Activated naive CD4-positive, alpha-beta T cell treated with anti-CD3 and anti-CD28 coated beads for 36 hours (primary cell): ENCODE measurements at places on chromosomes 5 and 9.

DNA sequence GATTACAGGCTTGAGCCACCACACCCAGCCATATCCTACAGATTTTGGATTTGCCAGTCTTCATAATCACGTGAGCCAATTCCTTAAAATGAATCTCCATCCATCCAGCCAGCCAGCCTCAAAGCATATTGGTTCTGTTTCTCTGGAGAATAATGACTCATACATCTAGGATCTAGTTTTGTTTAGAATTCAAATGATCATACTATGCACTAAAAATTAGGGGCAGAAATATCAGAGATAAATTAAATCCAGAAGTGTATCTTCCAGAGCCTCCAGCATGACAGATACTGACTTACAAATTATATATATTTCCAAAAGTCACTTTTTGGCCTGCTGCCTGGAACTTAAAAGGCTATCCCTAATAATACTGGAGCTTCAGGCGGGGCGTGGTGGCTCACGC lies 119.1 kb upstream of the NR5A1 start:
- no peak for DNase-seq

GRCh38 chr9:114725930-114726329 lies 43.9 kb upstream of the TEX48 start:
- DNase-seq: no peak

DNA sequence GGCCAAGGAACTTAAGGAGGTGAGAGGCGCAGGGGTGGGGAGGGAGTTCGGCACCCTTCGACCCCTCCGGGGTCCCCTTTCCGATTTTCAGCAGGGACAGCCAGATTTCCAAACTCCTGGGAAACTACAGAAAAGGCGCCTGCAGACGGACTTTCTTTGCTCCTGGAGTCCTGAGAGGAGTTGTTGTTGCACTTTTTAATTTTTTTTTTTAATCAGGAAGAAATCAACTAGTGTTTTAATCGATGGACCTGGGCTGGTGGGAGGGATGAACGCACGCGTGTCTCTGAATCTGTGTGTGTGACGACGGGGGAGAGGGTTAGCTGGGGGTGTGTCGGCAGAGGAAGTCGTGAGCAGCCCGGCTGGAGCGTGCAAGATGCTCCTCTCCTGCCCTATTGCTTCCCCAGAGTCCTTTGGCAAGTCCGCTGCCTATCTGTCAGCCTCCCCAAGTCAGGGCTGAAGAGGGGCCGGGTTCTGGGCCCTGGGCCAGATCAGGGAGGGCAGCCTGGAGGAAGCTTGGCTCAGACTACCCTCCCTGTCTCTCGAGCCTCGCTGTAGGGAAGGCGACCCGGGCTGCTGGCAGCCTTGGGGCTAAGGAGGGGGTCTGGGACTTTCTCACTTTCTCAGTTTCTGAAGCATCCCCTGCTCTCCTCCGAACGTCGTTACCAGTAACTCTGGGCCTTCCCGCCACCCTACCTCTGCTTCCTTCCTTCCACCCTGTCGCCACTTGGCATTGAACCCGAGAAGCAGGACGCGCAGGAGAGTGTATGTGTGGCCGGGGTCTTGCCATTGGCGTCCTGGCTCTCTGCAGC lies 731 bp downstream of the PRR16 start:
- peak; percentile 7 for DNase-seq

- DNase-seq: no peak
Observed at GRCh38 chr5:20113931-20114330, 125.9 kb upstream of the CDH18 start.

DNA sequence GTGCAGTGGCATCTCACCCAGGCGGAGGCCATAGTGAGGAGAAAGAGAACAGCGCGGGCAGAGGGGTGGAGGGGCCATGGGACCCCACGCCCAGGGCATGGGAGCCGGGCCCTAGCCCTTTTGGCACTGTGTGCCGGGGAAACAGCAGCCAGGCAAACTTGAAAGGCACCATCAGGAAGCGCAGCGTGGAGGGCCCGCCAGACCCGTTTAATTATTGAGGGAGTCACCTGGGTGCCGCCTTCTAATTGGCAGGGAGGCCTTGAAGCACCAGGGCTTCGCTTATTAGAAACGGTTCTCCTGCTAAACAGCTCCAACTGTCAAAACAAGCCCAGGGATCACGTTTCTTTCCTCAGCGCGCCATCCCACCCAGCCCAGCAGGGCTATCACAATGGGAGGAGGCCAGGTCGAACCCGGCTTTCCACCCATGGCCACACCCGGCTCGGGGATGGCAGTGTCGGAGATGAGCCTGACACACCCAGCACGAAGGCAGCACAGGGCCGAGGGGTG lies 104.6 kb upstream of the SARDH start:
- no peak for DNase-seq

DNA sequence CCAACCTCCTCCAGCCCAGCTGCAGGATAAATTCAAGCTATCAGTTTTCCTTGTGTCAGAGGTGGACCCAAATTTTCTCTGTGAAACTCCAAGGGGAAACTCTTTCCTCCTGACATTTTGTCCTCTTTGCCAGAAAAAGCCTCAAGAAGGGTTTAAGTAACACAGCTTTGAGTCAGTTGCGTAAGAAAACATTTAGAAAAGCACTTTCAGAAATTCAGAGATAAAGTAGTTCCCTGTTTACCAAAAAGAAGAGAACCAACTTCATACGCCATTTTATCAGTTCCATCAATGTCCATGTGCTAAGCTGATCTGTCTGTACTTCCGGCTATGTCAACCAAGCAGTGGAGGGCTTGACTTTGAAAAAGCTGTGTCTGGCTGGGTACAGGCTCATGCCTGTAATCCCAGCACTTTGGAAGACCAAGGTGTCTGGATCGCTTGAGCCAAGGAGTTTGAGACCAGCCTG lies 19.9 kb upstream of the SUSD1 start:
- no peak for DNase-seq

DNA sequence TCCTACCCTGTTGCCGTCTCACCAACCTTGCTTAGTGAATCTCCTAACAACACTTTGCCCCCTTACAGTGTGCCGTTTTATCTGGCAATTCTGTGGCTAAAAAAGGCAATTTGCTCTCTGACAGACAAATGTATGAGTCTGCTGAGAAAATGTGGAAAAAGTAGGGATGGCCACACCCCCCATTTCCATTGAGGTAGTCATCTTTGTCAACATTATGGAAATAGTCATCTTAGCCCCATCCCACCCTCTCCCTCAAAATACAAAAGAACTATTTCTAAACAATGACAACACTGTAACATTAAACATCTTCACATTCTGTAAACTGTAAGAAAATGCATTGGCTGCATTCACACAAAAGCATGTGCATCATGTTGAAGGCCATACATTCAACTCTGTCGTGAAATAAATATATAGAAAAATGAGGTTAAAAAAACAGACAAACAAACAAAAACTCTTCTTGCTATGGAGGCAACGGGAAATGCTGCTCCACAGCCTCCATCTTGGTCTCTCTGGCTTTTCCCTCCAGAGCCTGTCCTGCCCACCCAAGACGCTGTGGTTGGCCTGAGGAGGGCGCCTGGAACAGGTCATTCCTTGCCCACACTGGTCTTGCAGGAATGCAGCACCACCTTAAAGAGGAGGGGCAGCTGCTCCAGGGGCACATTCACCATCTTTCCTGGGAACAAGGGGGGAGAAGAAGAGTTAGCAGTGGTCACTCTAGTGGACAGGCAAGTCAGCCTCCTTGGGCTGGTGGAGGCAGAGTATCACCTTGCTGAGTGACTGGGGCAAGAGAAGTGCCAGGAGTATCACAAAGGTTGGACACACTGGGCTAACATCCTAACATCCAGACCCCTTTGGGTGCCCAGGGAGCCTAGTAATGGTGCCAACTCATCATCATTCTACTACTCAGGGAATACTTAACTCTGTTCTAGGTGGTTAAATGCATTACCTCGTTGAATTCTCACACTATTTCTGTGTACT lies 15.2 kb upstream of the NR5A1 start:
- no peak for DNase-seq
